T-helper 17 cell (primary cell): ENCODE measurements at places on chromosomes 5 and 9. TPM values are rescaled to one million over a fixed set of nuclear protein-coding genes. Genes with fewer than 3 reads are reported as not detected.

- H3K4me3 ChIP-seq = no peak overlapping the region
- no peaks in the 10 kb centered on the region for H3K27me3 ChIP-seq
- peaks cover 11% of the 10 kb centered on the region for H3K36me3 ChIP-seq
- H3K4me1 ChIP-seq = no peaks in the 10 kb centered on the region
- no peak overlapping the region for H3K27ac ChIP-seq
Measured at GRCh38 chr9:104817437-104817836, 53.5 kb downstream of the NIPSNAP3B start.

- H3K27me3 ChIP-seq = no peaks in the 10 kb centered on the region
- peak overlapping the region; percentile 95 for H3K27ac ChIP-seq
Measured at GRCh38 chr5:143222287-143223231, 180.9 kb downstream of the NR3C1 start.

- H3K4me3 ChIP-seq = no peak overlapping the region
- H3K27ac ChIP-seq = no peak overlapping the region
- H3K4me1 ChIP-seq = peaks cover 9% of the 10 kb centered on the region
- H3K36me3 ChIP-seq = no peaks in the 10 kb centered on the region
Measured at GRCh38 chr5:1777281-1778137, 22.1 kb downstream of the MRPL36 start.

DNA sequence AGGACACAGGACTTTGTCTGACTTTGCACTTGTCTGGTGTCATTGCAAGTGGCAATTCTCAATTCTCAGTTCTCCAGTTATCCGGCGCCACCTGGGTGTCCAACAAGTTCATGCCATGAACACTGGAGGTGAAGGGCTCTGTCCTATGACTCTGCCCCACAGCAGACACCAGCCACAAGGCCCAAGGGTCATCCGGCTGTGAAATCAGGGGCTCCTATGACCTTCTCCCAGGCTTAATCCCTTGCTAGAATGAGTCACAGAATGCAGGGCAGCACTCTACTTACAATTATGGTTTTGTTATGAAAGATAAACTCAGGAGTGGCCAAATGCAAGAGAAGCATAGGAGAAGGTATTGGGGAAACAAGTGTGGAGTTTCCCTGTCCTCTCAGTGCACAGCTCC is 392.0 kb downstream of the GADD45G start:
- H3K4me3 ChIP-seq = no peak overlapping the region
- H3K4me1 ChIP-seq = peaks cover 12% of the 10 kb centered on the region
- peaks cover 18% of the 10 kb centered on the region for H3K27me3 ChIP-seq
- no peaks in the 10 kb centered on the region for H3K36me3 ChIP-seq

- peaks cover 44% of the 10 kb centered on the region for H3K27me3 ChIP-seq
- H3K36me3 ChIP-seq = peaks cover 3% of the 10 kb centered on the region
- DNase-seq = no peak
- no peak overlapping the region for H3K27ac ChIP-seq
- no peaks in the 10 kb centered on the region for H3K4me1 ChIP-seq
Measured at GRCh38 chr5:180286-180918, 10.9 kb upstream of the LRRC14B start.

DNA sequence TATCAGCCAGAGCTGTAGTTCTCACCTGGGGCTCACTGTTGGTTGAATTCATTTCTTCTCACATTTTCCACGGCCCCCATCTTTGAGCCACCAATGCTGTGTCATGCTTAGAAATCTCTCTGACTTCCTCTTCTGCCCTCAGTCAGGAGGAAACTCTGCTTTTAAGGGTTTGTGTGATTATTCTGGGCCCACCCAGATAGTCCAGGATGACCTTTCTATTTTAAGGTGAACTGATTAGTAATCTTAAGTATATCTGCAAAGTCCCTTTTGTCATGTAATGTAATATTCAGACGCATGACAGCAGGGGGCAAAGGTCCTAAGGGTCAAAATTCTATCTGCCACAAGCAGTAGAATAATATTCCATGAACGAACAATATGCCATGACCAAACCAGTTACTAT is 88.4 kb downstream of the AK8 start:
- H3K4me3 ChIP-seq = no peak overlapping the region
- peaks cover 53% of the 10 kb centered on the region for H3K27me3 ChIP-seq
- no peak for DNase-seq

DNA sequence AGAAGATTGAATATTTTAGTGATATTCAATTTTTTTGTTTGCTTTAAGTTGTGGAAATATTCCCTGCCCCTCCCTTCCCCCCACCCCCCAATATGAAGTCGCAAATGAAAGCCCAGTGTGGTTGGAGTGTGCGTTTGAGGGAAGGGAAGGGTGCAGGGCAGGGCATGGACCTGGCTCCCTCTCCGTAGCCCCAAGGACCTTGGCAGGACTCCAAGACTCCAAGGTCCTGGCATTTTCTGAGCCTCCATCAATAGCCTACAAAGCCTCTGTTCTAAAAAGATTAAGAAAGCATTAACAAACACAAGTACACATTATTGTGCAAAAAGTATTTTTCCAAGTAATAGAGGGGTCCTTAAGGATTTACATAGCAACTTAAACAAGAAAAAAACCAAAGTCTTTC is 38.8 kb upstream of the PTPN3 start:
- no peaks in the 10 kb centered on the region for H3K4me1 ChIP-seq
- H3K27ac ChIP-seq = no peak overlapping the region
- H3K27me3 ChIP-seq = no peaks in the 10 kb centered on the region
- H3K36me3 ChIP-seq = no peaks in the 10 kb centered on the region
- H3K4me3 ChIP-seq = no peak overlapping the region

GRCh38 chr9:96515621-96516470 is 65.9 kb downstream of the HABP4 start:
- no peak for DNase-seq
- H3K4me3 ChIP-seq = no peak overlapping the region
- no peaks in the 10 kb centered on the region for H3K27me3 ChIP-seq
- peaks cover 5% of the 10 kb centered on the region for H3K4me1 ChIP-seq

Gene RNF183
- not detected for total RNA-seq

DNA sequence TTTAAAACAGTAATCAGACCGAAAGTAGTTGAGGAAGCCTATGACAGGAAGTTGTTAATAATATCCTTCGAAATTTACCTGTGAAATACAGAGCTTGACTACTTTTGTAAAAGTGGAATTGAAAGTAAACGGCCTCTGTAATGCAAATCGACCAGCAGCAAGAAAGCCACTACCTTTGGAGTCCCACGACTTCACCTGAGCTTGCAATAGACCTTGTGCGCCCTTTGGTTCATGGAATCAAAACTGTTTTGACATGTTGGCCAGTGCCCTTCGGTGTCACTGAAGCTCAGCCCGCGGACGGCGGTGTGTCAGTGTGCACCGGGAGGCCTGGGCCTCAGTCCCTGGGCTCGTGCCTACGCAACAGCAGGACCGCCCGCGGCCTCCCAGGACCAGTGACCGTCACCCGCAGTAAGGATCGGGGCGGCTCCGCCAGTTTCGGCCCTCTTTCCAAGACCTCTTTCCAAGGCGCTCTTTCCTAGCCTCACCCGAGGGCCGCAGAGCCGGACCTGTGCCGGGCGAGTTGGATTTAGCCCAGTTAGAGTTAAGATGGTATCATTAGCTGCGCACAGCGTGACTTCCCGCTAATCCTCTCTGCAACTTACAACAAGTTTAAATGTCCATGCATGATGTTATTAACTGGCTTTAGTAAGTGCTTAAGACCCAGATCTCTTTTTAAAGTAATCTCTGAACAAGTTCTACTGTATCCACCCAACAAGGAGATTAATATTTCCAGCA is 223.3 kb downstream of the MEF2C start:
- peaks cover 59% of the 10 kb centered on the region for H3K27me3 ChIP-seq
- peak overlapping the region; percentile 37 for H3K27ac ChIP-seq

DNA sequence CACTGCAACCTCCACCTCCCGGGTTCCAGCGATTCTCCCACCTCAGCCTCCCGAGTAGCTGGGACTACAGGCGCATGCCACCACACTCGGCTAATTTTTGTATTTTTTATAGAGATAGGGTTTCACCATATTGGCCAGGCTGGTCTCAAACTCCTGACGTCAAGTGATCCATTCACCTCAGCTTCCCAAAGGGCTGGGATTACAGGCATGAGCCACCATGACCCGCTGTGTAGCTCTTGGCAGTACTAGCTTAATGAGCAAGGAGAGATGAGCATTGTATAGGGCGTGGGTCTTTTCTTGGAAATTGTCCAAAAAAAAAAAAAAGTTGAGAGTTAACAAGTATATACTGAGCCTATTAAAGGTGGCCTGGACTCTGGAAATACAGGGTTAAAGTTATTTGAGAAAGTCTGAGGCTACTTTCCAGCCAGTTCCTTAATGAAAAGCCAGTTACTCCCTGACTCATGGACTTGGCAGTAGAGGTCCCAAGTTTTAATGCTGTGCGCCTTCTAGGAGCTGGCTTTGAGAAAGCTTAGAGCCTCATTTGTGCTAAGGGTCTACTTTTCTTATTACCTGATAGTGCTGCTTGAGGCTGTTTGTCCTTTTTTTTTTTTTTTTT is 4.2 kb upstream of the FGF18 start:
- no peak overlapping the region for H3K4me3 ChIP-seq
- H3K27ac ChIP-seq = no peak overlapping the region
- H3K4me1 ChIP-seq = peaks cover 15% of the 10 kb centered on the region
- no peaks in the 10 kb centered on the region for H3K27me3 ChIP-seq

DNA sequence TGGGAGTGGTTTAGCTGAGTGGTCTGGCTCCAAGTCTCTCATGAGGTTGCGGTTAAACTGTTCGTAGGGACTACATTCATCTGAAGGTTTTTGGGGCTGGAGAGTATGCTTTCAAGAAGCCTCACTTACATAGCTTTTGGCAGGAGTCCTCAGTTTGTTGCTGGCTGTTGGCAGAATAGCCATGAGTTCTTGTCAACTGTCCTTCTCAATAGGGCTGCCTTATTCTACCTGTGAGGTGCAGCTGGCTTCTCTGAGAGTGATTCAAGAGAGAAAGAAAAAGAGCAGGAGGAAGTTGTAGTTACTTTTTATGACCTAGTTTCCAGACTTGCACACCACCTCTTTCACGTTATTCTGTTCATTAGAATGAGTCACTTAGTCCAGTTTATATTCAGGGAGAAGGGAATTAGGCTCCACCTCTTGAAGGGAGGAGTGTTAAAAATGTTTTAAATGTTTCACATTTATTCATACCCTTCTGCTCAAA is 33.2 kb downstream of the YTHDC2 start:
- H3K27me3 ChIP-seq = no peaks in the 10 kb centered on the region
- no peak for DNase-seq
- no peak overlapping the region for H3K4me3 ChIP-seq
- H3K36me3 ChIP-seq = peaks cover 25% of the 10 kb centered on the region
- peaks cover 31% of the 10 kb centered on the region for H3K4me1 ChIP-seq

DNA sequence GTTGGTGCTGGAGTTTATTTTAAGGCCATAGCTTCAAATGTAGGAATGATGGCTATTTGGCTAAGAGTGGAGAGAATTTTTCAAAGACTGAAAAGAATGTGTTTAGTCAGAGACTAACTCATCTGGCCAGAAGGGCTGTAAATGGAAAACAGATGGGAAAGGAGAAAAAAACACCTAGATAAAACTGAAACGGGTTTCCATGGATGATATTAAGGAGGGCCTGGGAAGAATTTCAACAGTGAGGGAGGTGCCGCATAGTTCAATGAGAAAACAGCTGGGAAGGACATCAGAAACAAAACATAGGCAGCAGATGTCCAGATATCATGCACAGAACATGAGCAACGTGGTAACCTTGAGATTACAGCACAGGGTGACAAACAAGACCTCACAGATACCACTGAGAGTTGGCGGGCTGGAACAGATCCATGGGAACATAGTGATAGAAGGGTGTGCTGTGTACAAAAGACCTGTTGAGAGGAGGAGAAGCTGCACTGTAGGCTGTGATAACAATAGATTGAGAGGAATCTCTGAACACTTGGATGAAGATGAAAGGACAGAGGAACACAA is 31.2 kb upstream of the RAD23B start:
- H3K27me3 ChIP-seq = peaks cover 12% of the 10 kb centered on the region
- no peak for DNase-seq
- H3K27ac ChIP-seq = no peak overlapping the region
- H3K4me1 ChIP-seq = no peaks in the 10 kb centered on the region
- peaks cover 4% of the 10 kb centered on the region for H3K36me3 ChIP-seq

DNA sequence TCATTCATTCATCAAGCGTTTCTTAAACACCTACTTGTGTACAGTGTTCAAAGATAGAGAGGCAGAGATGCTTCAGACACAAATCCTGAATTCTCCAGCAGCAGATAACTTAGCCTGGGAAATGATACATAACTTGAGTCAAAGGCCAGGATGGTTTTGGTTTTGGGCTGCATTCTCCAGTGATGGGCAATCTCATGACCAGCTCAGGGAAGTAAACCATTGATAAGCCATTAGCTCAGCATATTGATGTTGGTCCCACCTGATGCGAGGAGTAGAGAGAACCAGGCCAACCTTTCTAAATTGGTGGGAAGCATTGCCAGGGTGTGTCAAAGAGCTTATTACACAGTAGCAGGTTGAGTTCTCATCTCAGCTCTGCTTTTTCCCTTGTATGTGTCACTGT is 53.0 kb downstream of the SH3RF2 start:
- no peak overlapping the region for H3K4me3 ChIP-seq
- H3K27ac ChIP-seq = no peak overlapping the region
- DNase-seq = no peak
- H3K27me3 ChIP-seq = peaks cover 10% of the 10 kb centered on the region

GRCh38 chr5:174693697-174694385 is 30.5 kb upstream of the MSX2 start:
- H3K4me1 ChIP-seq = peaks cover 13% of the 10 kb centered on the region
- H3K27ac ChIP-seq = no peak overlapping the region
- H3K4me3 ChIP-seq = no peak overlapping the region
- peaks cover 3% of the 10 kb centered on the region for H3K36me3 ChIP-seq
- DNase-seq = no peak
- peaks cover 80% of the 10 kb centered on the region for H3K27me3 ChIP-seq

DNA sequence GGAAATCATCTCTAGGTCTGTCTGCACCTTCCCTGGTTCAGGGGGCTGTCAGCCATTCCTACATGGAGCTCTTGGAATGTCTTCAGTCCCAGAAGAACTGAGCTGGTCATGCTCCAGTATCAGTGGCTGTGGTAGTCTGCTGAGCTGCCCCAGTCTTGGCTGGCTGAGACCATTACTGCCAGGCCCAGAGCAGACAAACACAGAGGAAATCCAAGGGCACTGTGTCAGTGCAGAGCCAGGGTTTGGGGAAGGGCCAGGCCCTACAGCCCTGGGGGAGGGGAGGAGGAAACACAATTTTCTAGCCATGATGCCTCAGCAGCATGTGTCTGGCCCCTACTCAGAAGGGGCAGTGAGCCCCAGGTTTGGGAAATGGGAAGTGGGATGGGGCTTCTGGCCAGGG is 58.4 kb downstream of the ARHGEF37 start:
- no peak for DNase-seq
- peaks cover 9% of the 10 kb centered on the region for H3K27me3 ChIP-seq
- no peak overlapping the region for H3K4me3 ChIP-seq
- H3K27ac ChIP-seq = peak overlapping the region; percentile 81
- no peaks in the 10 kb centered on the region for H3K36me3 ChIP-seq

DNA sequence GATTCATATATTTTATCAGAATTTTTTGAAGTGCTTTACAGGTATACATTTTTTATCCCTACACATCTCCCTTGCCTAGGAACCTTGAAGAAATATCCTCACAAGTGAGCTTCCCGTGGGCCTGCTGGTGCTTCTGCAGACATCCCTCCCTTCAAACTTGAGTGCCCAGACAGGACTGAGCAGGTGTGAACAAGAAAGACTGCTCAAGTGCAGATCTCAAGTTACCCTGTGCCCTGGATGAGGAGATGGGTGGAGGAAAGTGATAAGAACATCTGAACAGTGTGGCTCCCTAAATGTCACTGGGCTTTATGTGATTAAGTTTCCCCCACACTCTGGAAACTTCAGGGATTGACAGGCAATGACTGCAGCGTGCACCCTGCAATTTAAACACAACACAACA is 209.8 kb downstream of the TLE1 start:
- no peak overlapping the region for H3K27ac ChIP-seq
- no peak for DNase-seq
- no peaks in the 10 kb centered on the region for H3K36me3 ChIP-seq
- H3K4me1 ChIP-seq = no peaks in the 10 kb centered on the region
- no peak overlapping the region for H3K4me3 ChIP-seq
